ENCODE measurements at places on chromosomes 3 and 15.

DNA sequence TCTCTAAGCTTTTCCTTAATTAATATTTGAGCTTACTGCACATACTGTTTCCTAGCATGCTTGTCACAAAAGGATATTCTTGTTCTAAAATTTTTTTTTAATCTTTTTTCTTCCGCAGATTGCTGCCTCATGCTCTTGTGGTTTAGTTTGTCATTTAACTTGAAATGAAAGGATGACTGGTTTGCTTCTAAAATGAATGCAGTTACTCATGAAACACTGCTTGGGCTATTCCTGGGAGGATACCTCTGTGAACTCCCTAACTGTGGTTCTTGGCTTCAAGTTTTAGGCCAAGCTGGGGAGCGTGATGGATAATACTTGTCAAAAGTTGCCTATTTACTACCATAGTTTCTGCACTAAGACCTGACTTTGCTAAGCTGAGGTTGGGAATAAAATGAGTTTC is 64.0 kb downstream of the USP13 start:
- DNase-seq: no peak

DNA sequence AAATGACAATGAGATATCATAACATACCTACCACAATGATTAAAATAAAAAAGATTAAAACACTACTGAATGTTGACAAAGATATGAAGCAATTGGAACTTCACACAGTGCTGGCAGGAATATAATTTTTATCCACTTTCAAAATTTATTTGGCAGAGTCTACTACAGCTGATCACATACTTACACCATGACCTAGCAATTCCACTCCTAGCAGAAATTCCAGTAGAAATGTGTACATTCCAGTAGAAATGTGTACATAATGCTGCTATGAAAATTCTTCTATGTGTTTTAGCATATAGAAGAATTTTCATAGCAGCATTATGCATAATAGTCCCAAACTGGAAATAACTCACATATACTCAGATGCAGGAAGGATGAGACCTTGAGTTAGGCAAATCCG is 43.5 kb downstream of the IFT57 start:
- DNase-seq: no peak

DNA sequence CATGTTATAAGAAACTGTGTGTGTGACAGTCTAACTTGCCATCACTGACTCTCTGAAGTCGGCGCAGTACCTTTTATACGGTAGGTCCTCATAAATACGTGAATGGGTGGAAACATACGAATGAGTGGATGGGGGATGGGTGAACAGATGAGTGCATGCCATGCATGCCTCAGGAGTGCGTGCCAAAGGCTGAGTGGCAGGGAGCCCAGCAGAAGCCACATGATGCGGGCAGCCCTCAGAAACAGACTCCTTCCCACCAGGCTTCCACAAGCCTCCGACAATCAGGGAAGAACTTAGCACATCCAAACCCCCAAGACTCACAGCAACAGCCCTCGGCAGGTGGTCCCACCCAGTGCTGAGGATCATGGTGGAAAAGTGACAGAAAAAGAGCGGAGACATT is 16.7 kb downstream of the HCN4 start:
- DNase-seq: no peak

- DNase-seq: no peak
These were observed 428.9 kb downstream of the NLGN1 start for GRCh38 chr3:173826416-173826815.

- DNase-seq: no peak
These were observed 13.0 kb downstream of the GLB1 start for GRCh38 chr3:33083958-33084357.

- no peak for DNase-seq
These were observed 18.2 kb upstream of the PRKCI start for GRCh38 chr3:170204023-170204472.

- DNase-seq: no peak
These were observed 158.7 kb upstream of the SLCO3A1 start for GRCh38 chr15:91694831-91695210.

DNA sequence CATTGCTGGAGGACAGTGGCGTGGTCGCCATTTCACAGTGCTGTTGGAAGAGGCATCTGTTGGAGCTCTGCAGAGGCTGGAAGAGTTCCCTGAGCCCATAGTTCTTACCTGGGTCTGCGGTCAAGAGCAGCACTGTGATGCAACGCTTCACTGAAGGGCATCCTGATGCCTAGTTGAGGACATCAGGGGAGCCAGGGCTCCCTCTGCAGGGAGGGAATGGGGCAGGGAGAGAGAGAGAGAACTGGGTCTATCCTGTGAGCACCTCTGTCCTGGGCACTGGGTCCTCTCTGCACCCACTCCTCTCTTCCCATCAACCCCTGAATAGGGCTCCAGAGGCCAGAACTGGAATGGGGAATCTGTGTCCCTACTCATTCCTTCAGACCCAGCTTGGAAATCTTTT is 23.9 kb upstream of the MOBP start:
- peak; percentile 15 for DNase-seq

- DNase-seq: no peak
These were observed 28.1 kb downstream of the CHST14 start for GRCh38 chr15:40498891-40499290.

DNA sequence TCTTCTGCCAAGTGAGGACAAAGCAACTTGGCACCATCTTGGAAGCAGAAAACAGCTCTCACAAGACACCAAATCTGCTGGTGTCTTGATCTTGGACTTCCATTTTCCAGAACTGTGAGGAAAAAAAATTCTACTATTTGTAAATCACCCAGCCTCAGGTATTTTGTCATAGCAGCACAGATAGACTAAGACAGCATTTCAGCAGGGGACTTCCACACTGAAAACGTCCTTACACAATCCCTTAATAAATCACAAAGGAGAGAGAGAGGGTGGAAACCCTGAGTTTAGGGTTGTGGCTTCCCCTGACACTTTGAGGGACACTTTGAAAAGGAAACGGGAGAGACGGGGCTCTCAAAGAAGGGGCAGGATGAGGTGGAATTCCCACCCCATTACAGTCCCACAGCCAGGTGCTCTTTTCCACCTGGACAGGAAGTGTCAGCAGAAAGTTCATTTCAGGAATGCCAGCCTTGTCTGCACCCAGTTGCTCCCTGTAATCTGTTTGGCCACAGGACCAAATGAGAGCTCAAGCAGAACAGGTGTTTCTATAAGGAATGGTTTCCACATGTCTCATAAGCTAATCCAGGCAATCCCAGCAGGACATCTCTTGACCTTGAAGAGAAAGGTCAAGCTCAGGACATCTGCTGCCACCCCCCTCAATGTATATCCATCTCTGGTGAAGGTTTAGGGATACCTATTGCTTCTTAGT is 51.3 kb downstream of the MYLK start:
- no peak for DNase-seq

DNA sequence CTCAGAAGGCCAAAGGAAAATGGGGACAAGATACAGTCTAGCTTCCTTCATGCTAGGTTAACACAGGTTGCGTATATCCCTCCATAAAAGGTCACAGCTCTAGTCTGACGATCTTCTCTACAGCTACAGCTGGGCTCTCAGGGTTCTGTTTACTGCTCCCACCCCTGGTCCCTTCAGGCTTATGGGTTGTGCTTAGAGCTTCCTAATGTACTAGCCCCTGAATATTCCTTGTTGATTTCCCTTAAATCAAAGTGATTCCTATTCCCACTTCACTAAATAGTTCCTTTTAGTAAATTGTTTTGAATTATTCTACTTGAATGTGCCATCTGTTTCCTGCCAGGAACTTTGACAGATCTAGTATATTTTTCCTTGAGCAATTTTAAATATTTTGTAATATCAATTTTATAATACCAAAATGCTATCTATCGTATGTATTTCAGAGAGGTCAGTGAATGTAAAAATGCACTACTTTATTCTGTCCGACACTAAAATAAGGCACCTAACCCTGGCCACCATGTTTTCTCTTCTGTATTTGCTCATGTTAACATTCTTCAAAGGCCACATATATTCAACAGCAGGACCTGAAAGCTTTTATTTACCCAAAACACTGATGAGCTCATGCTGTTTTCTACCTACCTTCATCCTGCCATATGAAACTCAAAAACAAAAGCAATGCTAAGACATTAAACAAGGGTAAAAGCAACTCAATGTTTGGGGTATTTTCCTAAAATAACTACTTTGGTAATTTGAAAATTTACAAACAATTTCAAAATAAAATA is 92.8 kb upstream of the TGFBR2 start:
- no peak for DNase-seq

DNA sequence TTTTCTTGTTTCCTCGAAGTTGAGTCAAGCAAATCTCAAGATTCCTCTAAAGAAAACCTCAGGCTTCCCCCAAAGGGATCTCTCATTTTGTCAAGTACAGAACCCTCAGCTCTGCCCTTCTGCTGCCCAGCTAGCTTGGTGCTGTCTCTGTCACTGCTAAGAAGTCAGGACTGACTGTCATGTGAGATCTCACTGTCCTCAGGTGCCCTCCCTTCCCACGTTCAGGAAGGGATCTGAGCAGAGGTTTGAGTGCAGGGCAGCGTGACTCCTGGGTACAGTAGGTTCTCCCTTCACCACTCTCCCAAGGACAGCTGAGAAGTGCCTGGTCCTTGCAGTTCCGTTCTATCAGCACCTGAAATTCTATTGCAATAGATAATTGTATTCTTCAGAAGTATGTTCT is 229.7 kb downstream of the SLCO3A1 start:
- no peak for DNase-seq

DNA sequence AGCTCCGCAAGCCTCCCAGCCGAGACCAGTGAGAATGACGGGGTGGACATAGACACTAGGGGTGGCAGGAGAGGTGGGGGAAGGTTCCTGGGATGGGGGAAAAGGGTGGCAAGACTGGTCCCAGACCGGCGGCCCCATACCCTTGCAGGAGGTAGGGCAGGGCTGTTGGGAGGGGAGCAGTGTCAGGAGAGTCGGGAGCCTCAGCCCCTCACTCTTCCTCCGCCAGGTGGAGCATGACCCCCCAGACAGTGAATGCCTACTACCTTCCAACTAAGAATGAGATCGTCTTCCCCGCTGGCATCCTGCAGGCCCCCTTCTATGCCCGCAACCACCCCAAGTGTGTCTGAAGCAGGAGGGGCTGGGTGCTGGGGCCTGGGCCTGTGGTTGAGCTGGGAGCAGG is 8.7 kb upstream of the PSMD2 start:
- DNase-seq: no peak

DNA sequence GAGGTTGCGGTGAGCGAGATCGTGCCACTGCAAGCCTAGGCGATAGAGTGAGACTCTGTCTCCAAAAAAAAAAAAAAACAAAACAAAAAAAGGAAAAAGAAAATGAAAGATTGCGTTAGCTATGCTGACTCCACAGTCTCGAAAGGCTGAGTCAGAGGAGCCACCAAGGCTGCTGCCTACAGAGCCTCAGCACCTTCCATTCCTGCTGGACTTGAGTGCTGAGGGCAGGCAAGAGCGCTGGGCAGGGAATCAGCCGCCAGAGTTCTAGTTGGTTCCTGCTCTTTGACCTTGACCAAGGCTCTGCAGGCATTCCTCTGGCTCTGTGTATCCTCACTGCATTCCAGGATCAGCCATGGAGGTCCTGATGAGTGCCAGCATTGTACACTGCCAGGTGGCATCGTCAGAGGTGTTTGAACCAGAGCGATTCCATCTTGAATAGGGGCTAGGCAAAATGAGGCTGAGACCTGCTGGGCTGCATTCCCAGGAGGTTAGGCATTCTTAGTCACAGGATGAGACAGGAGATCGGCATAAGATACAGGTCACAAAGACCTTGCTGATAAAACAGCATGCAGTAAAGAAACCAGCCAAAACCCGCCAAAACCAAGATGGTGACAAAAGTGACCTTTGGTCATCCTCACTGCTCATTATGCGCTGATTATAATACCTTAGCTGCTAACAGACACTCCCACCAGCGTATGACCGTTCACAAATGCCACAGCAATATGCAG is 5.9 kb downstream of the MESP2 start:
- no peak for DNase-seq

- no peak for DNase-seq
These were observed 14.1 kb downstream of the XXYLT1 start for GRCh38 chr3:195256639-195257453.

DNA sequence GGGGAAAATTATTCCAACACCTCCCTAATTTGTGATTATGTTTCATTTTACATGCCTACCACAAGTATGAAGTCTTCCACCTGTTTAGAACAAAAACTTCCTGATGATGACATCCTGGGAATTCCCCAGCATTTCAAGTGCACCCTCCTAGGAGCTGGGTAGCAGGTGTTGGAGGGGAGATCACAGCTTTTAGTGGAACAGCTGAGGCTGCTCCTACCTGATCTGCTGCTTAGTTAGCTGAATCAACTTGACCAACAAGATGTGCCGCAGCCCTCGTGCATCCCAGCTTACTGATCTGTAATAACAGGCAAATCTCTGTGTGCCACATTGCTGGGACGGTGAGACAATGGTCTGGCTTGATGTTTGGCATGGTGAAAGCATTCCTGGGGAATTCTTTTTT is 29.7 kb downstream of the TRAK1 start:
- DNase-seq: no peak

DNA sequence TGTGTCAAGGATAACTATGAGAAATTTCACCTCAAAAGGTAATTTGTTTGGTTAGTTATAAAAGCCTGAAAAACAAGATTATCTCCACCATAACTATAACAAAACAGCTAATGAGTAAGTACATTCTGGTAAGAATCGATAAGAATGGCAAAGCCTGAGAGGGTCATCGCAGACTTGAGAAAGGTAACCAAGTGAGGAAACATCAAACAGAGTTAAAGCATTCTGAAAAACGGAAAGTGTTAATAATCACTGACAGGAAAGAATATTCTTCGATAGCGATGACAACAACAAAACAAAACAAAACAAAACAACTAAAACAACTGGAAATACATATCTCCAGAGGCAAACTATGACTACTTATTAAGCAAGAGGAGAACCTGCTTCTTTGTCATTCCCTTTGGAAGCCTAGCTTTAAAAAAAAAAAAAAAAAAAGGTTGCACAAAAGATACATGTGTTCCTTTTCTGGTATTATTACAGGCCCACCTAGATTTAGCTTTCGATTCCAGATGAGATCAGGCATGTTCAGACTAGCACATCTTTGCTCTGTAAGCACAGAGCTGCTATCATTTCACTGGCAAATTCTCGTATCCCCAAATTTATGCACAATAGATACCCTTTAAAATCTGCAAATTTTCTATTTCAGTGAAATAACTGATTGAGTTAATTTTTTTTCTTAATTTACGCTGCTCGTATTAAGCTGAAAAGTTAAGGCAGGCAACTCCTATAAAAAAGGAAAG is 155.6 kb downstream of the TIGIT start:
- DNase-seq: no peak

DNA sequence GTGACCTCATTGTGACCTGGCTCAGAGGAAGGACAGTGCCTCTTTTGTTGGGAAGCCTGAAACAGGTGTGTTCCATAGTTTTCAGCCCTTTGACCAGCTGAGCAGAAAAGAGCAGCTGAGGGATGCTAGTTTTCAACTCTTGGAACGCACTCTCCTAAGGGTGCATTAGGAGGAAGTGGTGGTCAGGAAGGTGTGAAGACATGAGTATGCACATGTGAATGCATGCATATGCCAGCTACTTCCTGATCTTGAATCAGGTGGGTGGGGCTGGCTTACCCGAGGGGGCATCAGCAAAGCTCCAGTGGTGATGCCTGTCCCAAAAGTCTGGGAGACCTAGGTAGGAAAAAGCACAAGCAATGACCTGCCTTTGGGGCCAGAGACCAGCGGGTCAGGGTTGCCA is 23.3 kb upstream of the CEMIP start:
- no peak for DNase-seq
